ENCODE measurements at places on chromosomes 4 and X.

- DNase-seq, result no peak
Observed at GRCh38 chrX:110734894-110735541, 60.6 kb downstream of the CHRDL1 start.

DNA sequence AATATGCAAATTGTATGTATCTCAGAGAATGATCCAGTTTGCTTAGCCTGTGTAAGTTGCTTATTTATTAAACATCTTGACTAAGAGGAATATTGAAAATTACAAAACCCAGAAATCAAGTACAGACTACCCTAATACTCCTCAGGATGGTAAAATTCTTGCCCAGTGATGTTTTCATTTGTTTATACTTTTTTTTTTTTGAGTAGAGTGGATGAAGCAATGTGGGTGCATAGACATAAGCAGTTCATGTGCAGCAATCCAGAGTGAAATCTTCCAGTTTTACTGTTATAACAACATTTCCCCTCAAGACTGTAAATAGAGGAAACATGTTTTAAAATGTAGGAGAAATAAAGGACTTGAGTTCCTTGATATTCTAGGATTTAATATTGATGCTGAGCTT, 4.7 kb downstream of the GLRB start:
- DNase-seq, result no peak

- DNase-seq, result no peak
Observed at GRCh38 chrX:95076449-95076848, 1402.4 kb downstream of the FAM133A start.

DNA sequence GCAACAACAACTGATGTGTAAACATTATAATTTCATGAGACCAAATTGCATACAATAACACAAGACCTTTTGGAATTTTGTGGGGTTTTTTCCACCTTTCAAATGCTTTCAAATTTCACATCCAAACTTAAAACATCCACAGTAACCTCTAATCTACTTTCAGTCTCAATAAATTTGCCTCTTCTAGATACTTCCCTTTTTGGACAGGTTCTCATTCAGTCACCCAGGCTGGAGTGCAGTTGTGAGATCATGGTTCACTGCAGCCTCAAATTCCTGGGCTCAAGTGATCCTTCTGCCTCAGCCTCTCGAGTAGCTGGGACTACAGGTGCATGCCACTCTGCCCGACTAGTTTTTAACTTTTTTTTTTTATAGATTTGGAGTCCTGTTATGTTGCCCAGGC, 556.6 kb downstream of the NLGN4X start:
- DNase-seq, result no peak

GRCh38 chr4:101292901-101293300, 54.4 kb downstream of the PPP3CA start:
- DNase-seq, result no peak

DNA sequence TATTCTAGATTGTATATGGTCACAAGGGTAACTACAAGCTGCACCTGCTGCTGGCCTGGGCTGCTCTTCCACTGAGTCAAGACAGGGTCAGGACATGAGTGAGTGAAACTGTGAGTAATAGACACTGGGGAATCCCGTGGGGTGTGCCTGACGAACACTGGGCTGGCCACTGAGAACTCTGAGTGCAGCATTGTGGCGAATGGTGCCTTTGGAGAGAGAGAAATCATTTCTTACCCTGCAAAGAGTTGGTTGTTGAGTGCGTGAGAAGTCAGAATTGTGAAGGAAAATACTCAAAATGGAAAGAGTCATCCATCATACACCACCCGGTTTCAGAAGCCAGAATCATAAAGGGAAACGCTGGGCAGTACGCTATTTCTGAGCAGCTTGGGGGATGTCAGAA, 43.1 kb upstream of the LSM6 start:
- DNase-seq, result no peak

DNA sequence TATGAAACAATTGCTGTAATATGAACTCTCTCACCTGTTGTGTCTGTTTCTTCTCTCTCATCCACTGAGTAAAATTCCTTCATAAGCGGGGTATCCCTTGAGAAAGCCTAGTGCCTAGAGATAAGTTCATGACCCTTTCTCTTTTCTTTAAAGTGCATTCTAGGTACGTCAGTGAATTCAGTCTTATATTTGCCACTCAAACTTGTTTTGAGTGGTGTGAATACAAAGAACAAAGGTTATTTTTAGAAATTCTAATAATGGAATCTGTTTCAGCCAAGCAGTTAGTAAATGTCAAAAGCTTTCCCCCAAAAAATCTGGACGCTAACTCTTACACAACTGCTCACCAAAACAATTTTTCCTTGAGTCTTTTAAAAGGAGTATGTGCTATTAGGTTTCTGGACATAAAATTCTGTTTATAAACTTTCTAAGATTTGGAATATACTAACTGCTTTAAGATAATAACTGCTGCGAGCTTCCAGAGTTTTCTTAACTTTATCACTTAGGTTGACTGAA, 112.0 kb downstream of the VEGFC start:
- no peak for DNase-seq

Data from hepatic stellate cell (primary cell).